SK-MEL-5 (cell line): ENCODE measurements at places on chromosomes 12 and 14.

DNA sequence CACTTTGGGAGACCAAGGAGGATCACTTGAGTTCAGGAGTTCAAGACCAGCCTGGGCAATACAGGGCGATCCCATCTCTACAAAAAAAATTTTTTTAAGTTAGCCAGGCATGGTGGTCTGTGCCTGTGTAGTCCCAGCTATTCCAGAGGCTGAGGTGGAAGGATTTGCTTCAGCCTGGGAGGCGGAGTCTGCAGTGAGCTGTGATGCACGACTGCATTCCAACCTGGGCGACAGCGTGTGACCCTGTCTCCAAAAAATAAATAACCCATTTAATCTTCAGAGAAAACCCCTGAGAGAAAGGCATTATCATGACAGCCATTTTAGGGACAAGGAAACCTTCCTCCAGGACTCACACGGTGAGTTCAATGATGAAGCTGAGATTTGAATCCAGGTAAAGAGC, 3.7 kb upstream of the FKBP4 start:
- no peak for DNase-seq

DNA sequence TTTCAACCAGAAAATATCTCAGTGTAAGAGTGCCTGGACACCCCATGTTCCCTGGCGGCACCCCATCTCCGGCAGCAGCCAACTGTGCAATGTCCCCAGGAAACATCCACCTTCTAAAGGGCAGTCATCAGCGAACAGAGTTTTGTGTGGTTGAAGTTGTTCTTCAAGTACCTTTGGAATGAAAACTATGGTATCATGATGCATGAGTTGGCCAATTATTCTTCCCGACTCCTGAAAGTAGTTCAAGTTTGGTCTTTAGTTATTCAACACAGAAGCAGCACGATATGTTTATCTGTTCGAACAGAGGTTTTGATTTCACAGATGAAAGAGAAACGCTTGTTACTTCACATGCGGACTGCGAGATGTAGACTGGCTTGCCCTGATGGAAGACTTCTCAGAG, 21.1 kb upstream of the TTC7B start:
- DNase-seq, result no peak

DNA sequence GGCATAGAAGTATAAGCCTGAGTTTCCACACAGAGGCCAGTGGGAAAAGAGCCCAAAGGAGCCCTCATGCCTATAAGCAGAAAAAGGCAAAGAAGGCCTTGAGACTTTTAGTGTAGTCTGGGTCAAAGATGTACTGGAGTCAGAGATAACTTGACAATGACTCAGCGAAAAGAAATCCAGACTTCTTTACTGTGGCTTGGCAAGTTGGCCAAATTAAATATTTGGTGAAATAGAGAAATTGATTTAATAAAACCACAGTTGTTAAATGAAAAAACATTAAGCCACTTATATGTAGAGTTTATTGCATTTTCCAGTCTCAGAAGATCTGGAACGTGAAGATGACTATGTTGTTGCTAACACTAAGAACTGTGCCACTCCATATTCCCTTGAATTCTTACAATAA, 105.1 kb downstream of the TMTC3 start:
- DNase-seq, result no peak

DNA sequence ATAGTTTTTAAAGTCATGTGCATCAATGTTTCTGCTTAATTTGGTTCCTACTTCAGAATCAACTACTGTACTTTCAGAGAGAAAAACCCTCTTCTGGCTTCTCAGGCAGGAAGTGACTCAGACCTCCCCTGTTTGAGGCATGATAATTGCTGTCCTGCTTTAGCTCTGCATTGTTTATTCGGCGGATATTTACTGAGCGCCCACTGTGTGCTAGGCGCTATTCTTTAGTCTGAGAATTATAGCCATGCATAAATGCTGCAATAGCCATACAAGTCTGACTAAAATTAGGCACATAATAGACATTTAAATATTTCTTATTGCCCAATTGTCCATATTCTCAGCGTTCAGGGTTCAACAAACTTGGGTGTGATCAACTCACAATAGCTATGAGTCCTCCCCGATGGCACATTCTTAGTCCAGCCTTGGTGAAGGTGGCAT, 6.1 kb upstream of the AMIGO2 start:
- peak; percentile 88 for DNase-seq

GRCh38 chr12:126784328-126784921, 1482.5 kb upstream of the TMEM132C start:
- DNase-seq, result peak; percentile 87

- no peak for DNase-seq
Measured at GRCh38 chr12:32789446-32789845, 33.7 kb upstream of the YARS2 start.

- DNase-seq, result no peak
Measured at GRCh38 chr14:83425138-83425537, 1891.5 kb upstream of the SEL1L start.

GRCh38 chr14:80536456-80536855, 325.2 kb upstream of the DIO2 start:
- no peak for DNase-seq

- DNase-seq, result no peak
Measured at GRCh38 chr12:7127916-7128626, 618 bp downstream of the RBP5 start.

- DNase-seq, result no peak
Measured at GRCh38 chr14:71021347-71022011, 114.2 kb downstream of the PCNX1 start.

DNA sequence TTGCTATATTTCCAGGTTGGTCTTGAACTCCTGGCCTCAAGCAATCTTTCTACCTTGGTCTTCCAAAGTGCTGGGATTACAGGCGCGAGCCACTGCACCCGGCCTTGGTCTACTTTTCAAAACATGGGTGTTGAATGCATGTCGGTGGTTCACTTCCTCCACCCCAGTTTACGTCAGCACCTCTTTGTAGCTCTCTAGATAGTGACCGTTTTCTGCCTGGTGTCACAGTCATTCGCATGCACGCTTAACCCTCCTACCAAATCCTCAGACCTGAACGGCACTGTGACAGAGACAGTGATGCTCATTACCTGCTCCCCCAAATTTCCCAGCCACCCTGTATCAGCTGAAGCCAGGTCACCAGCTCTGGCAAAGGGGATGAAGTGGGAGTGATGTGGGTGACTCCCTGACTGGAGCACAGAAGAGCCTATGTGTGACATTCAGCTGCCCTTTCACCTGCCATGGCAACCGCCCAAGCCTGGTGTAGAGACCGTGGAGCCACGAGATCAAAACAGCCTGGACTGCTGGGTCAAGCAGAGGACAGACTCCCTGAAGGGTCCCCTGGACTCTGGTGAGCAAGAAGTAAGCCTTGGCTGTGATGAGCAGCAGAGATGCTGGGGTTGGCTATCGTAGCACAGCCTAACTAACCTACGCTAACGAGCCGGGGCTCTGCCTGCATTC, 66.2 kb upstream of the GPR68 start:
- no peak for DNase-seq

GRCh38 chr12:29207120-29207519, 58.0 kb downstream of the FAR2 start:
- DNase-seq, result no peak

- DNase-seq, result no peak
Measured at GRCh38 chr12:108173160-108173559, 44.1 kb downstream of the WSCD2 start.

GRCh38 chr12:128970941-128971340, 117.7 kb downstream of the GLT1D1 start:
- no peak for DNase-seq

DNA sequence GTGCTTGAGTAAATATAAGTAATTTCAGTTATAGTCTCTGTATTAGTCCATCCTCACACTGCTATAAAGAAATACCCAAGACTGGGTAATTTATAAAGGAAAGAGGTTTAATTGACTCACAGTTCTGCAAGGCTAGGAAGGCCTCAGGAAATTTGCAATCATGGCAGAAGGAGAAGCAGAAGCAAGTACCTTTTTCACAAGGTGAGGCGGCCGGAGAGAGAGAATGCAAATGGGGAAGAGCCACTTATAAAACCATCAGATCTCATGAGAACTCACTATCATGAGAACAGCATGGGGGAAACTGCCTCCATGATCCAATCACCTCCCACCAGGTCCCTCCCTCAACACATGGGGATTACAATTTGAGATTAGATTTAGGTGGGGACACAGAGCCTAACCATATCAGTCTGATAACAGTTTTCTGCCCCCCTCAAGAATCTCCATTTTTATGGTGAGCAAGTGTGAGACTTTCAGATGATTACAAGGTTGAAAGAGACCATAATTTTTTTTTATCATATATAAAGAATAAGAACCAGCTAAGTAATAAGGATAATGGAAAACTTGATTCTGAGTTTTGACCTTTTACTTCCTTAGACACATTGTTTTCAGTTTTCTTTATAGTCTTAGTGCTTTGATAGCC, 35.6 kb downstream of the LEMD3 start:
- no peak for DNase-seq

- DNase-seq, result no peak
Measured at GRCh38 chr14:56666716-56667115, 87.1 kb downstream of the TMEM260 start.

DNA sequence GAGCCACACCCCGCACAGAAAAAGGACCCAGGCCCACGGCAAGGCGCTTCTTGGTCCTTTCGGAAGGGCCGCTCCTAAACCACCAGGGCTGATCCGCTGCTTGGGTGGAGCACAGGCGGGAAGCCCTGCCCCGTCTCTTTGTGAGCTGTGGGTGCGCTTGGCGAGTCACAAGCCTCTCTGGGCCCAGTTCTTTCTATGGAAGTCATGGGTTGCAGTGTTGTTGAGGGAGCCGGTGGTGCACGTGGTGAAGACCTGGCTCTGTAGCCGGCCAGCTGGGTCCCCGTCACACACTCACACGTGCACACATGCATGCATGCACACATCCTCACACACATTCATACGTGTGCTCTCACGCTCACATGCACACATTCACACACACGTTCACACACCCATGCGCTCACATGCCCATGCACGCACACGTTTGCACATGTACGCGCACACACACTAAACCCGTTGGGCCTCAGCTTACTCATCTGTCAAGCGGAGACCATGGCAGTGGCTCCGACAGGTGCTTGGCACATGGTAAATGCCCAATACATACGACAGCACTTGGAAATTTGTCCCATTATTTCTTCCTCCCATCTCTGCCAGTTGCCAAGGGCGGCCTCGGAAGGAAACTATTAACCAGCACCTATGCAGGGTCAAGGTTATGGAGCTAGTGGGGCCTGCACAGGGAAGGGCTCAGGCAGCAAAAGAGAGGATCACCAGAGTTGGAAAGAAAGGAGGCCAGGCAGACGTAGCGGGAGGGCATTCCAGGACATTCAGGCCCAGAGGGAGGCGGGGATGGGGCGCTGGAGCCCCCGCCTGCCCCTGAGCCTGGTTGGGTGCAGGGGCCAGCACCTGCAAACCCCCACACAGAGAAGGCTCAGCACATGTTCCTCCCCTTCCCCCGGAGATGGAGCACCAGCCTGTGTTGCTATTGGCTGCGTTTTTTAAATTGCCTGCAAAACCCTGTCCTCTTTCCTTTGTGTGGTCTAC, 96.9 kb downstream of the SETD3 start:
- DNase-seq, result no peak

DNA sequence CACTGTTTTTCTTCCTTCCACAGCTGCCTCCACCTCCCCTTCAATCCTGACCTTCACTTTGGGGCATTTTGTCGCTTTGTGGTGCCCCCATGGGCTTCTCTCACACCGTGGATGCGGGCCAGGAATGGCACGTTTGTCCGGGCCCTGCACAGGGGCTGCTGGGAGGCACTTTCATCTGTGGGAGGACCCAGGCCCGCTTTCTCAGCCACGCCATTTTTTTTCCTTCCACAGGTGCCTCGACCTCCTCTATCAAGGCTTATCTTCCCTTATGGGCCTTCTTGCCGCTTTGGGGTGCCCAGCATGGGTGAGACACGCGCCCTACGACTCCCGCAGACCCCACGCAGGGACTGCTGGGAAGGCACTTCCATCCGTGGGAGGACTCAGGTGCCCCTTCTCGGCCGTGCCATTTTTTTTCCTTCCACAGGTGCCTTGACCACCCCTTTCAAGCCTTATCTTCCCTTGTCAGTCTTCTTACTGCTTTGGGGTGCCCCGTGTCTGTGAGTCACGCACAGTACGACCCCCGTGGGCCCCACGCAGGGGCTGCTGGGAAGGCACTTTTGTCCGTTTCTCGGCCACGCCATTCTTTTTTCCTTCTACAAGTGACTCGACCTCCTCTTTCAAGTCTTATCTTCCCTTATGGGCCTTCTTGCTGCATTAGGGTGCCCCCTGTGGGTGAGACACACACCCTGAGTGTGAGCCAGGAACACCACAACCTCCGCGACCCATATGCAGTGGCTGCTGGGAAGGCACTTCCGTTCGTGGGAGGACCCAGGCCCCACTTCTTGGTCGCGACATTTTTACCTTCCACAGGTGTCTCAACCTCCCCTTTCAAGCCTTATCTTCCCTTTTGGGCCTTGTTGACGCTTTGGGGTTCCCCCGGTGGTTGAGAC, 270.7 kb downstream of the ALG10 start:
- peak; percentile 73 for DNase-seq

DNA sequence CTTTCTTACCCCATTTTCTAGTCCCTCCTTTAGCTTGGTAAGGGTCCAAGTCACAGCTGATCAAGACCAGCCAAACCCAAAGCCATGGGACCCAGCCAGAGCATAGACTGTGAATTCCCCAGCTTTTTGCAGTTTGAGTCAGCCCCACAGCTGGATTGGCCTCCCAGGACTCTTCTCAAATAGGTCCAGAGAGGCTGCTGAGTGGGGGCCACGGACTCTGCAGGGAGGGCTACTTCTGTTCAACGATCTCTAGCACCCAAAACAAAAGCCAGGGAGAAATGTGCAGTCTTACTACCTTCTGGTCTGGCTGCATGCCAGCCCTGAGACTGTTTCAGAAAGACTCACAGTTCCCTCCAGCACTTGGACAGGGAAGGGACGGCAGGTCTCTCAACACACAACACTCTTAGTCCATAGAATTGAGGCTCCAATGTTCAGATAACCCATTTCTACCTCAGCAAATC, 1.6 kb downstream of the VDR start:
- no peak for DNase-seq

DNA sequence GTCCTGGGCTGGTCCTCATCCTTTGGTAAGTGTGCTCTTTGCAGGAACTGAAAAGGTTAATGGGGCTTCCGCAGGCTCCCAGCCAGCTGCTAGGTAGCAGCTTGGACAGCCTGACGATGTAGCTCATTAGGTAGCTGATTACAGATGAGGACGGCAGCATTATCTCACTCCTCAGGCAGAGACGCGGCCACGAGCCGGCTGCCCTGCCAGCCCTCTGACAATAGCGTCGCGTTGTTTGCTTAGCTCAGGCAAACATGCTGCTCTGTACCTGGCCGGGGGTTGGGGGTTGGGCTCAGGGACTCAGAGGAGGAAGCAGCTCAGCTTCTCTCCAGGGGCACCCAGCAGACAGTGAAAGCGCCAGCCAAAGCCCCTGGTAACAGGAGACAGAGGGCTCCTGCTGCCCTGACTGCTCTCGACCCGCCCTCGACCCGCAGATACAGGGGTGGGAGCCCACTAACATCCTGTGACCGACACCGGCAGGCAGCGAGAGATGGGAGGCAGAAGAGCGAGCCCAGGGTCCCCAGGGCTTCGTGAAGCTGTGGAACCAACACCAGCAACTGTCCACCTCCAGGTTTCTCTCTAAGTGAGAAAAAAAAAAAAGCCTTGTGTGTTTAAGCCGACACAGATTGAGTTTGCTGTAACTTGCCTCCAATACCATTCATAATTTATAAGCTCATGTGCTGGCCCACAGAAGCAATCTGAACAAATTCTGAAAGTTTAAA, 53.4 kb upstream of the DLK1 start:
- DNase-seq, result no peak
